ENCODE measurements at places on chromosomes 12 and 14. TPM values are rescaled to one million over a fixed set of nuclear protein-coding genes. Genes with fewer than 3 reads are reported as not detected.

RNASE1 gene
- total RNA-seq = not detected

CLEC2A gene
- not detected for total RNA-seq

FAM186B gene
- total RNA-seq = 0.19 TPM

OR11G2 gene
- not detected for total RNA-seq

KLRC1 gene
- total RNA-seq = not detected

ARHGAP9 gene
- 0.23 TPM for total RNA-seq

BHLHE41 gene
- 4.0 TPM for total RNA-seq

RD3L gene
- not detected for total RNA-seq

SLC39A2 gene
- not detected for total RNA-seq

TAS2R8 gene
- total RNA-seq = not detected

TAS2R7 gene
- 0.32 TPM for total RNA-seq

GDF3 gene
- not detected for total RNA-seq

MUCL1 gene
- total RNA-seq = not detected

GUCY2C gene
- total RNA-seq = not detected

CLECL1 gene
- total RNA-seq = not detected

CEBPE gene
- total RNA-seq = 0.11 TPM

FIGNL2 gene
- total RNA-seq = 0.13 TPM

ACACB gene
- 2.2 TPM for total RNA-seq

PAX9 gene
- 0.38 TPM for total RNA-seq
